ENCODE measurements at places on chromosomes 12 and 14.

GRCh38 chr12:45685680-45686079 lies 43.8 kb upstream of the ARID2 start:
- no peak for DNase-seq

DNA sequence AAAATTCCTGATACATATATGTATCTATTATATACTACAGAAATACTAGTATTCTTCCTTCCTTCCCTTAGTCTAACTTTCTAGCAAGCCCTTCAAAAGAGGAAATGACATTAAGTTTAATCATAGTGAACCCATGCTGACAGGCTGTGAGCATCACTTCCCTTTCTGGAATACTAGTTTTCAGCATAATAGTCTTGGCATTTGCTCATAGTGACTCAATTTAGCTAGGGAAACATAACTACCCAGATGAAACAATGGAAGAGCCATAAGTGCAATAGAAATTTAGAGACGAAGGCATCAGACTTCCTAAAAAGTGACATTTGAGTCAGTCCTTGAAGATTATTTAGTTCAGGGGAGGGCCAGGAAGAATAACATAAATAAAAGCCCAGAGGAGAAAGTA lies 184.5 kb upstream of the CRY1 start:
- peak; percentile 82 for DNase-seq

GRCh38 chr14:51431033-51431709 lies 191.1 kb downstream of the TMX1 start:
- DNase-seq = no peak

DNA sequence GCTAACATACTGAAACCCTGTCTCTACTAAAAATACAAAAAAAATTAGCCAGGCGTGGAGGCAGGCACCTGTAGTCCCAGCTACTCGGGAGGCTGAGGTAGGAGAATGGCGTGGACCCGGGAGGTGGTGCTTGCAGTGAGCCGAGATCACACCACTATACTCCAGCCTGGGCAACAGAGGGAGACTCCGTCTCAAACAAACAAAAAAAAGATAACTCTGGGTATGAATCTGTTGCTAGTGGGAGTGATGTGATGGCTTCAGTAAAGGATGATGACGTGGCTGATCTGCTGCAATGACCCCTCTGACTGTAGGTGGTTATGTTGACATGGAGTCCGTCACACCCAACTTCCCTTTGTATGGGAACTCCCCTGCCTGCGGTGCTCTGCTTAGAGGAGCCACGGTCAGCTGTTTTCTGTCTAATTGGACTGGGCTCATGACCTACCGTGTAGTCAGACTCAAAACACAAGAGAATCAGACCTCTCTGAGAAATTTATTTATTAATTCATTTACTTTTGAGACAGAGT lies 59.1 kb upstream of the MED13L start:
- DNase-seq = peak; percentile 26

DNA sequence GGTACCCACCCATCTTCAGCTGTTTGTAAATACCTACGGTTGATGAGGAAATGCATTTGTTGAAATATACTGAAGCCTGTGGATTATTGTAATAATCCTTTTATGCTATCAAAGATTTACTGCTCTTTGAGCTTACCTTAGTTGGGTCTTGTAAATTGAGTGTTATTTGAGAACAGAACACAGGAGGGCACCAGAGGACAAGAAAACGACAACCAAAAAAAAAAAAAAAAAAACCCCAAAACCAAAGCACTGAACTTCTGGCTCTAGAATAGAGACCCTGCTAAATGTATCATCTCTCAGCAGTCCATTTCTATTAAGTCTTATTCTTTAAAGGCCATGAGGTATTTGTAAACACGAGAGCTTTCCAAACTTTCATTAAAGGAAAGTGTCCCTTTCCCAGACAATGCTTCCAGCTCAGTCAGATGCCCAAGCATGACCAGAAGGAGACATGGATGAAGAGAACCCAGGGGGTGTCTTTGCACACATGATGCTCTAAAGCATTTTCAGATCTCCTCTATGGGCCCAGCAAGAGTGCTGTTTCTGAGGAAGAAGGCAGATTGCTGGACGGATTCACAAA lies 763.9 kb downstream of the NRXN3 start:
- DNase-seq = peak; percentile 65

- DNase-seq = no peak
Observed at GRCh38 chr14:39956372-39956771, 524.1 kb upstream of the FBXO33 start.

DNA sequence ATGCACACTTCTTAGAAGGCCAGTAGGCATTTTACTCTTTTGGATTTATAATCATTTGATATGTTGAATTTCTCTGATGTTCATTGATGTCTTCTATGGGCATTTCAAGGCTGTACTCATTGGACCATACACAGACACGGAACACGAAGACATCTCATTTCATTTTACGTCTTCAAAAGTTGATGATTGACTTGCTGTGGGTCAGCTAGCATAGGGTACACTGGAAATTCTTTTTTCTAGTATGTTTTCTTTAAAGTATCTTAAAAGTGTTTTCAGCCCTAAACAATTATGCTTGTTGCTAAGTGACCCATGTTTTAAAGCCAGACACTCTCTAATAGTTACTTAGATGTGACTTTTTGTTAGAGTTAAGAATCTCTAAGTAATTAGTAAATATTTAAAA lies 16.3 kb downstream of the TRHDE start:
- no peak for DNase-seq

GRCh38 chr12:46361667-46362034 lies 10.9 kb downstream of the SLC38A2 start:
- DNase-seq = peak; percentile 7

DNA sequence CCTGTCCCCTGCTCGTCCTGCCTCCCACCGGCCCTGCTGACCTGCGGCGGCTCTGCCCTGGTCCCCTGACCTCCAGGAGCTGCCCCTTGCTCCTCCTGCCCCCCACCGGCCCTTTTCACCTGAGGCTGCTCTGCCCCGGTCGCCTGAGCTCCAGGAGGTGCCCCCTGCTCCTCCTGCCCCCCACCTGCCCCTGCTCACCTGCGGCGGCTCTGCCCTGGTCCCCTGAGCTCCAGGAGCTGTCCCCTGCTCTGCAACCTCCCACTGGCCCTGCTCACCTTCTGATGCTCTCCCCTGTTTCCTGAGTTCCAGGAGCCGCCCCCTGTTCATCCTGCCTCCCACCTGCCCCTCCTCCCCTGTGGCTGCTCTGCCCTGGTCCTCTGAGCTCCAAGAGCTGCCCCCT lies 101.3 kb downstream of the TMEM121 start:
- no peak for DNase-seq

DNA sequence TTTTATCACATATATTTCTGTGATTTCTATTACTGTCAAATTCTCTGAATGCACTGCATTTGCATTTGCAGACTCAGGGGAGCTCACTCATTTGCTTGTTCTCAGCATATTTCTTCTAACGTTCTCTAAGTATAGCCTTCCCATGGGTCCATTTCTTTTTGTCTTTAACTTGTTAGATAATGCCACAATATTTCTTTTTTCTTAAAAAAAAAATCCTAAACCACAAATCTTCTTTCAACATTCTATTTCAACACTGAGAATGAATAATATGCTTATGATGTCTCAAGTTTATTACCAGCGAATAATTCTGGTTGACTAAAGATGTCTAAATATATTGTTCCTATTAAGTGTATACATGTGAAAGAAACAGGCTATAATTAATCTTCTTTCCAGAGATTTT lies 200.2 kb downstream of the ANO6 start:
- DNase-seq = no peak

- DNase-seq = peak; percentile 93
Observed at GRCh38 chr14:103847451-103848174, at the start of gene PPP1R13B. PPP1R13B (minus strand) TSS chr14:103847575; CDS start chr14:103847307, 268 bp downstream.

GRCh38 chr12:53676656-53677015 lies 753 bp upstream of the ATP5MC2 start:
- no peak for DNase-seq

- no peak for DNase-seq
Observed at GRCh38 chr14:74389980-74390379, 36.0 kb downstream of the SYNDIG1L start.

DNA sequence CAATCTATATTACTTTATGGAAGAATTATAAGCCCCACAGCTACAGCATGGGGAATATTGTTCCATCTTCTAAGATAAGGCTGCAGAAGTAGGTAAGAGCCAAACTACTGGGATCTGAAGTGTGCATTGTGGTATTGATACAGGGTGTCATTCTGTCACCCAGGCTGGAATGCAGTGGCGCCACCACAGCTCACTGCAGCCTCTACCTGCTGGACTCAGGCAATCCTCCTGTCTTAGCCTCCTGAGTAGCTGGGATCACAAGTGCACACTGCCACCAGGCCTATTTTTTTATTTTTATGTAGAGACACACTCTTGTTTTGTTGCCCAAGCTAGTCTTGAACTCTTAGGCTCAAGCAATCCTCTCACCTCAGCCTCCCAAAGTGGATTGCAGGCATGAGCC lies 21.3 kb upstream of the DIP2B start:
- DNase-seq = no peak

GRCh38 chr14:54606178-54606577 lies 39.2 kb downstream of the SAMD4A start:
- no peak for DNase-seq

GRCh38 chr12:52252728-52253343 lies 19.8 kb downstream of the KRT7 start:
- DNase-seq = no peak

GRCh38 chr14:21978184-21978998 lies 304.8 kb upstream of the OR4E1 start:
- peak; percentile 67 for DNase-seq

- DNase-seq = no peak
Observed at GRCh38 chr14:92308716-92309115, 14.2 kb upstream of the SLC24A4 start.

- peak; percentile 73 for DNase-seq
Observed at GRCh38 chr12:42332301-42333285, 6.6 kb downstream of the PPHLN1 start.

DNA sequence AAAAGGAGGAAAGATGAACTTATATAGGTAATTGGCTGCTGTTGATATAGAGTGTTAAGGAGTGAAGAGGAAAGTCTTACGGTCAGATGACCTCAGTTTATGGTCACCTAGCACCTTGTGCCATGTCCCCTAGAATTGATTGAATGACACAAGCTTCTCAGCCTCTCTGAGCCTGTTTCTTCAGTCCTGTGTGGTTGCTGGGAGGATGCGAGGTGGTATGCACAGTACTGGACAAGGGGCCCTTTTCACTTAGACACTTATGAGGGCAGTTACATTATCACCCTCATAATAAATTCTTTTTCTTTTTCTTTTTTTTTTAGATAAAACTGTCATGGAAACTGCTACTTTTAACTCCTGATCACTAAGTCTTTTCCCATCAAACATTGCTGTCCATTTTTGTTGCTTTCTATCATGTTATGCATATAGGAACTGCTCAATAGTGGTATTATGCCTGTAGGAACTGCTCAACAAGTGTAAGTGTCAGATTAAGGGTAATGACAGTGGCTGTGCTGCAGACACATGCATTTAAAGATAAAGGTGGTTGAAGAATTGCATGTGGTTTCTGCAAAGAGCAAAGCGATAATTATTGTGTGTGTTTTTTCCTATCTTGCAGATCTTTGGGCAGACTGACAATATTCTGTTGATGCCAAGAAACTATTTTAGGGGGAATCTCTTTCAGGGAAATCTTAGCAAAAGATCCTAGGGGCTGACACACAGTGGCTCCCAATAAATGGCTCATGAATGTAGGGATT lies 11.6 kb downstream of the ANO6 start:
- DNase-seq = no peak
